ENCODE measurements at places on chromosomes 2 and 18. TPM values are rescaled to one million over a fixed set of nuclear protein-coding genes. Genes with fewer than 3 reads are reported as not detected.
A peak's percentile ranks its signal among the peaks of the same experiment; 100 is the strongest.

DNA sequence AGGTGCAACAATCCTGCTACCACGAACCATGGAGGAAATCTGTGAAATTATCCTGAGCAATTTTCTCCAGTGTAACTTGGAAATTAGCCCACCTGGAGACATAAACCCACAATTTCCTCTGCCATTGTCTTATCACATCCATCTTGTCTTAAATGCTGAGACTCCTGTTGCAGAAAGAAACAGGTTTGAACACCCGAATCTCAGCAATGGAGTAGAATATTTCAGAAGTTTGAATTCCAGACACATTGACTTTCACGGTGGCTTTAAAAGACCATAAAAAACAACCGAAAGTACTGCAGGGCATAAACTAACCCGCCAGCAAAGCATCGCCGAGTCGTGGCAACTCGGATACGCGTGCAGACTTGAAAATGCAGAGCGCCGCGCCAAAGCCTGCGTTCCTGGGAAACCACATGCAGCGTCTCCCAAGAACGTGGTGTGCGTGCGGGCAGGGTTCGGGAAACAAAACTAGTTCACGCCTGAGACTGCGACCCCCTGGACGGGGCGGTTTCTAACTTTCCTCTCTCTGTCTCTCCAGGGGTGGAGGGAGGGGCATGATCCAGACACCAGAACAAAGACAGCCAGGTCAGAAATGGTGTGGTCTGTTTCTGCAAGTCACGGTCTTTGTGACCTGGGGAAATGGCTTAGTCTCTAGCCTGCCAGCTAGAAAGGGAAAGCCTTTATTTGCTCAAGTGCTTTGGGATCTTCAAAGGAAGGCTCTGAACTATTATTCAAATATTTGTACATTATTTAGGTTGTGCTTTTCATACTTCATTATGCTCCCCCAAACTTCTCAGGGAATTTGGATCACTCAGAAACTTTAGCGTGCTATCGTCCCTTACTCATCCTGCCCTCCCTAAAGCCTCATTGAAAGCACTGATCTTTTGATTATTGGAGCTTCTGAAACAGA lies 26.9 kb upstream of the KCTD1 start:
- peaks cover 46% of the 10 kb centered on the region for H3K27me3 ChIP-seq
- no peaks in the 10 kb centered on the region for H3K36me3 ChIP-seq
- H3K4me3 ChIP-seq = peak overlapping the region; percentile 58
- no peak overlapping the region for H3K27ac ChIP-seq
- peak; percentile 58 for DNase-seq

Gene DOCK10
- 138 TPM for total RNA-seq

Gene ATIC
- 322 TPM for total RNA-seq

DNA sequence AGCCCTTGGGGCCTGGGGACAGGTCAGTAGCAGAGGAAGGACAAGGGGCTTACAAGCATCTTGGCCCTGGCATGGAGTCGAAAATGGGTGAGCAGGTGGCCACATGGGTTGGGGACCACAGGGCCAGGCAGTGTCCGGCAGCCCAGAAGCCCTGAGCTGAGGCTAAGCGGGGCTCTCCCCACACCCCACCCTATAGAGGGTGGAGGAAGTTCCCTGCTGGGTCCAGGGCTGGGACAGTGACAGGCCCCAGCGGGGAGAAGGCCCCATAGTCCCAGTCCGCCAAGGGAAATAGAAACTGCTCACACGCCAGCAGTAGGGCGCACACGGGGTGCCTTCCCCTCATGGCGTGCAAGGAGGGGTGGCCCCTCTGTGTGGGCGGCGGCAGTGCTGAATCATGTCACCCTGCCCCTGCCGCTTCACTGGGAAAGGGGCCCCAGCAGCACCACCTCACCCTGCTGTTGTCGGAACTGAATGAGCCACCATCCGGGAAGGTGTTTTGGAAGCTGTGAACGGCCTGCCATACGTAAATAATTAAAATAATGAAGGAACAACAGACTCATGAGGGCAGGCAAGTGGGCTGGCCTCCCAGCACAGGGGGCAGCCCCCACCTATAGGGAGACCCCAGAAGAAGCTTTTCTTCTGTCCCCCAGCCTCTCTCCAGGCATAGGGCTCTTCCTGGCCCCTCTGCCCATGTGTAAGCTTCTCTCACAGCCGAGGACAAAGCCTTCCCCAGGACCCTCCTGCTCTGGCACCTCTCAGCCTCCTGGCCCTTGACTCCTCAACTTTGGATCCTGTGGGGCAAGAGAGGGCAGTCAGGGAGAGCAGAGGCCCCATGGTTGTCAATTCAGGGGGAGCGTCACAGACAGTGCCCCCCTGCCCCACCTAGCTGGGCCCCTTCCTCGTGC lies 12.7 kb upstream of the DUSP2 start:
- peaks cover 64% of the 10 kb centered on the region for H3K4me1 ChIP-seq
- peak; percentile 92 for DNase-seq
- peaks cover 3% of the 10 kb centered on the region for H3K36me3 ChIP-seq
- H3K4me3 ChIP-seq = peak overlapping the region; percentile 70
- H3K27ac ChIP-seq = peak overlapping the region; percentile 92

- H3K4me3 ChIP-seq = peak overlapping the region; percentile 52
- no peaks in the 10 kb centered on the region for H3K27me3 ChIP-seq
- peaks cover 3% of the 10 kb centered on the region for H3K4me1 ChIP-seq
- no peaks in the 10 kb centered on the region for H3K36me3 ChIP-seq
- H3K27ac ChIP-seq = no peak overlapping the region
Observed at GRCh38 chr2:193482557-193482956, 1287.8 kb upstream of the TMEFF2 start.

GRCh38 chr18:78144669-78145068 lies 834.9 kb upstream of the SALL3 start:
- H3K36me3 ChIP-seq = no peaks in the 10 kb centered on the region
- no peak overlapping the region for H3K4me3 ChIP-seq
- DNase-seq = no peak

- H3K27me3 ChIP-seq = no peaks in the 10 kb centered on the region
- H3K4me1 ChIP-seq = no peaks in the 10 kb centered on the region
- H3K36me3 ChIP-seq = no peaks in the 10 kb centered on the region
- H3K4me3 ChIP-seq = no peak overlapping the region
Observed at GRCh38 chr2:150963336-150963735, 298.3 kb downstream of the RBM43 start.

Data from activated CD4-positive, alpha-beta T cell treated with anti-CD3 and anti-CD28 coated beads, Interleukin-2, amount 10 ng/mL, durations not matched to agents 24 days and 14 days (primary cell).